ENCODE measurements at places on chromosomes 5 and 9.
A peak's percentile ranks its signal among the peaks of the same experiment; 100 is the strongest.

DNA sequence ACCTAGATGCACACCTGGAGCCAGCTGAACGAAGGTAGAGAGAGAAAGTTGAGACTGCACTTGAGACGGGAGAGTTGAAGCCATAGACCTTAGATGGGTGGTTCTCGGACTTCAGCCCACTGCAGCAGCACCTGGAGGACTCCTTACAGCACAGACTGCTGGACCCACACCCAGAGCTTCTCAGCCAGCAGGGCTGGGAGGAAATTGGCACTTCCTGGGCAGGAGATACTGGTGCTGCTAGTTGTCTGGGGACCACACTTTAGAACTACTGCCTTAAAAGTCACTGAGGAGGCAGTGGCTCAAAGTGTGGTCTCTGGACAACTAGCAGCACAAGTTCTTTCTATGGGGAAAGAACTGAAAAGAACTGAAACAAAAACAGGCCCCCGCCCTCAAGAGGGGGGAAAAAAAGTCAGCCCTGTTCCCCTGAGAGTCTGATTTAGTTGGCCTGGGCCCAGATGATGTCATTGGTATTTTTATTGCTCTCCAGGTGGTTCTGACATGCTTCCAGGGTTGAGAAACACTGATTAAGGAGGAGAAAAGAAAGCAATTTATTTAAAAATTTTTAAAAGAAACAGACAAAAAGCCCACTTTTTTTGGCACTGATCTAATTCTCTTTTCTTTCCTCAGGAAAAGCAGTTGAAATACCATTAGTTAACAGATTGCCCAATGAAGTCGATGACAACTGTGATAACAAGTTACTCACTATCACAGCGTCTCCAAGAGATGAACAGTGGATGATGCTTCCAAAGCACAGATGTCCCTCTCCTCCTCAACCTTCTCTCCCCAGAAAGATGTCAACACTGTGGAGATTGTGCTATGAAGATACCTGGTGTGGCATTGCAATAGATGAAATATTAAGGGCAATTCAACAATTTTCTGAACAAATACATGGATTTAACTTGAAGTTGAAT is 73.6 kb upstream of the ADAMTS16 start:
- no peak for DNase-seq

GRCh38 chr5:159616952-159617351 is 286.7 kb upstream of the IL12B start:
- DNase-seq: no peak

DNA sequence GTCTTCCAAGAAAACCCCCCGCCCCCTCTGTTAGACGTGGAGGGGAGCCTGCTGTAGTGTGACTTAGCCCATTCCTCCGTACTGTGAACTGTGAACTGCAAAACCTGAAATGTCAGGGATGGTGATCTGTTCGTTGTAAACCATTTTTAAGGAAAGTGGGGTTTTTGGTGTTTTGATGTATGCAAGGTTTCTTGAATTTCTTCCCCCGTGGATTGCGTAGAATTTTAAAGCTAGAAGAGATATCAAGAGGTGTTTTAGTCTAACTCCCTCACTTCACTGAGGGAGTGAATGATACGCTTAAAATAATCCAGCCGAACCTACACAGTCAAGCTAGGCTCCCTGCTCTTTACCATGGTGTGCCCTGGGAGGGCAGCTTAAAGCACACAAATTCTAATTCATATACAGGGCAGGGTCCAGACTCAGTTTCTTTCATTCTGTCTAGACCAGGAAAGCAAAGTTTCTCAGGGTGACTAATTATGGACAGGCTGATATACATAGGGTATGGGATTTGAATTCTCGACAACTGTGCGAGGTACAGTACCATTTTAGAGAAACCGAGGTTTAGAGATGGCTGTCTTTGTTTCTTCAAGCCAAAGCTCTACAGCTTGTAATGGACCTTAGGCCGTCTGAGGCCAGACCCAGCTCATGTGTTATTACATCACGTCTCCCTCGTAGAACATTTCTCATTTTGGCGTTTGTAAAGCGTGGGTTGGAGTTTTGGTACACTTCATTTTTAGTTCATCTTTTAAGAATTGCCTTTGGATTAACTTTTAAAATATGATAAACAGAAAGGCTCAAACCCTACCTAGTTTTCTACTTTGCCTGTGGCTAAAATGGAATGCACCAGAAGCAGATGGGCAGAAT is 2.7 kb downstream of the PTGER4 start:
- DNase-seq: no peak

DNA sequence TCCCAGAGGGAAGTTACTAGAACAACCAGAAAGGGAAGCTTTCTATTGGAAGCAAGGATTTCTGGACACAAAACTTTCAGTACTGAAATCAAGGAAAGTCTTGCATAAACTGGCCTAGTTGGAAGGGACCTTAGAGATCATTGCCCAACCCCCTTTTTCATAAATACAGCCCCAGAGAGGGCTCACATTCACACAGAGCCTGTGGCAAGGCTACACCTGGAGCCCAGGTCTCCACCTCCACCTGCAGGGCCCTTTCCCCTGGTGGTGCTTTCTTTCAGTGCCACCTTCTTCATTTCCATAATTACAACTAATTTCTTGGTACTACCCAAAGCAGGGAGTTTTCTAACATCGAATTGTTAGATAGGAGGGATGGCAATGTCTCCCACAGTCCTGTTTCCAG is 85.7 kb downstream of the ADRB2 start:
- DNase-seq: no peak

GRCh38 chr9:77901771-77902170 is 129.8 kb downstream of the GNAQ start:
- DNase-seq: no peak

- DNase-seq: no peak
Measured at GRCh38 chr5:134873494-134873893, 677 bp upstream of the TXNDC15 start.

GRCh38 chr5:3195994-3196393 is 399.6 kb upstream of the IRX1 start:
- DNase-seq: no peak

GRCh38 chr9:129481810-129482511 is 138.9 kb downstream of the C9orf50 start:
- no peak for DNase-seq

GRCh38 chr9:82680179-82680935 is 382.6 kb downstream of the RASEF start:
- DNase-seq: no peak

- DNase-seq: no peak
Measured at GRCh38 chr9:33249983-33250382, 10.0 kb downstream of the SPINK4 start.

DNA sequence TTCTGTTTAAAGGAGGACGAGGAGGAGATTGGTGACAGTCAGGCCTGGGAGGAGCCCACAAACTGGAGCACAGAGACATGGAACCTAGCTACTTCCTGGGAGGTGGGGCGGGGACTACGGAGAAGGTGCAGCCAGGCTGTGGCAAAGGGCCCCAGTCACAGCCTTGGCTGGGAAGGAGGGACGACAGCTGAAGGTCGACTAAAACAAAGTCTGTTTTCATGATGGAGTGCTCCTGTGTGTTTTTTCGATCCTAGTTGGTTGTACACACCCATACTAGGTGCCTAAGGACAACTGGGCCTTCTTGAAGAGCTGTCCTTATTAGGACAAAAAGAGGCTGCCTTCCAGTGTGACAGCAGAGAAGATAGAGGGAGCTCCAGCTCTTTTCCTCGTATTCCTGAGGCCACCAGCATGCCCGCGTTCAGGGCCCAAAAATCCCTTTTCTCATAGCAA is 2.9 kb downstream of the CCDC107 start:
- no peak for DNase-seq

DNA sequence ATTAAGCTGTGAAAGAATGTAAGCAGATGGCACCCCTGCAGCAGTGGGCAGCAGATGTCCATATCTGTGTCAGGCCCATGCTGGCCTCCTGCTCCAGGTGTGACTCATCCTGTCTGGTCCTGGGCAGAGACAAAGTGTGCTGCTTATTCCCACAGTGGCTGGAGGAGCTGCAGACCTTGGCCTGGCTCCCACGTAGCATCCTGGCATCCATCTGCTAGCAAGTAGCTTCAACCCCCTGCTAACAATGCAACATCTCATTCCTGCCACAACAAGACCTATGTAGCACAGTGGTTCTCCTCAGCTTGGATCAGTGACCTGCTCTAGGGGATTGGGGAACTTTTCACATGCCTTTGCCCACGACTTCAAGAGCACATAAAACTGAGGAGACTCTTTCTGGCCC is 126.4 kb upstream of the SLC12A2 start:
- DNase-seq: no peak

- DNase-seq: no peak
Measured at GRCh38 chr5:146249801-146250200, 46.4 kb downstream of the RBM27 start.

GRCh38 chr5:102666164-102666946 is 88.8 kb upstream of the PAM start:
- no peak for DNase-seq

DNA sequence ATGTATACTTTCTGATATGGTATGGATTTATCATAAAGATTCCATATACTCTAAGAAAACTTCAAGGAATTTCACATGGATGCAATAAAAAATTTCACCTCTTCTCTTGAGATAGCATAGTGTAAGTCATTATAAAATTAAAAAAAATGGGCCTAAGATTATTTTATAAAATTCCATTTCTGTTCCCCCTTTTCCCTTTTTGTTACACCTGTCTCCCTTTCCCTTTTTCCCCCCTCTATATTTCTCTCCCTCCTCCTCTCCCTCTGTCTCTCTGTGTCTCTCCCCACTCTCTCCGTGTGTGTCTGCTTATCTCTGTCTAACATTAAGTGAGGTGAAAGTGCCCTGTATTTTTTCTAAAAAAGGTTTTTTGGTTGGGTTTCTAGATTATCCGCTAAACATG is 180.2 kb downstream of the NIPBL start:
- DNase-seq: no peak

DNA sequence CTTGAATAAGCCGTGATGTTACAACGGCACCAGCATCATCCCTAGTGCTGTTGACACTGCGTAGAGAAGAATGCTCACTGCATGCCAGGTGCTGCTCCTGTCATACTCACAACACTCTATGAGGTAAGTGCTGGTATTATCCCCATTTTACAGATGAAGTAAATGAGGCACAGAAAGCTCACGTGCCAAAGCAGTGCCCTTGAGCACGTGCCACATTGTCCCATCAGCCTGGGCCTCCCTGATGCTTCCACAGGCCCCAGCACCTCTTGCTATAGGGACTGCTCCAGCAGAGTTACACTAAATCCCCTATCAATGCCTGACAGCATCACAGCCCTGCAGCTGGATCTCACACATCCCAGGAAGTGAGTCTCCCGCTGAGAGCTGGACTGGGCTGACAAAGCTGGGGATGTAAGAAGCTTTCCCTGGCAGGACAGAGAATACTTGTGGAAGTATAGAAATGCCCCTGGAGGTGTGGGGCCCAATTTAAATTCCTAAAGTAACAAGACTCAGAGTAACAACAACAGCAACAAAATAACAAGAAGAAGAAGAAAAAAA is 216.1 kb downstream of the FSTL4 start:
- no peak for DNase-seq

DNA sequence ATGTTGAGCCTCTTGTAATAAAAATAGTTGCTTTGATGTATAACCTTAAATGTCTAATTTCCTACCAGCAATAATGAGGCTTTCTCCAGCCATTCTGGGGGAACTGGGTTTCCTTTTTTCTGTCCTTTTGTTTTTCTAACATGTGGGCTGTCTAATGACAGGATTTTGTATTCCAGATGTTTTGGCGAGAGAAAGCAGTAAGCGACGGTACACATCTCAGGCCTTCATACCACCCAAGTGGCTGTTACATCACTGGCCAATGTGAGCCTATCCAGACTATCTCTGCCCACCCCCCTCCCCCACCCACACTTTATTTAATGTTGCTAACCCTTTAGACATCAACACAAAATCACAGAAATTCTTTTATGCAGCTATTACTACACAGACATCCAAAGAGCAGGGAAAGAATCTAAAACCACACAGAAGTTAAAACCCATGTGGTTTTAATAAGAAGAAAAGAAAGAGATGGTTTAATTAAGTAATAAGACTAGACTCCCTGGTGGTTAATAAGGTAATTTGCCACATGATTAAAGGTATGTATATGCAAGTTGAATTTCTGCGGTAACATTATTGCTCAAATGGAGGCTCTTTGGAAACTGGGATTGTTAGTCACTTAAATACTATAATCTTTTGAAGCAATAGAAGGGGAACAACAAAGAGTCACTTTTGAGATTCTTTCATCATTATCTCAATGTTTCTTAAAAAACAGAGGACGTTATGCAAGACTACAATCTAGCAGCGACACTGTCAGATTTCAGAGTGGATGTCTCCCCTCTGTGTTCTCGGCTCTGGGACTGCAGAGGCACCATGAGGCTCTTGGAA is 365.1 kb downstream of the ENC1 start:
- DNase-seq: no peak

- no peak for DNase-seq
Measured at GRCh38 chr9:69564557-69564956, 107.6 kb downstream of the APBA1 start.

- no peak for DNase-seq
Measured at GRCh38 chr5:4646715-4647375, 493.3 kb upstream of the ADAMTS16 start.

GRCh38 chr9:130058154-130058553 is 4.4 kb downstream of the GPR107 start:
- no peak for DNase-seq

GRCh38 chr9:26508897-26509296 is 383.7 kb downstream of the CAAP1 start:
- DNase-seq: no peak

DNA sequence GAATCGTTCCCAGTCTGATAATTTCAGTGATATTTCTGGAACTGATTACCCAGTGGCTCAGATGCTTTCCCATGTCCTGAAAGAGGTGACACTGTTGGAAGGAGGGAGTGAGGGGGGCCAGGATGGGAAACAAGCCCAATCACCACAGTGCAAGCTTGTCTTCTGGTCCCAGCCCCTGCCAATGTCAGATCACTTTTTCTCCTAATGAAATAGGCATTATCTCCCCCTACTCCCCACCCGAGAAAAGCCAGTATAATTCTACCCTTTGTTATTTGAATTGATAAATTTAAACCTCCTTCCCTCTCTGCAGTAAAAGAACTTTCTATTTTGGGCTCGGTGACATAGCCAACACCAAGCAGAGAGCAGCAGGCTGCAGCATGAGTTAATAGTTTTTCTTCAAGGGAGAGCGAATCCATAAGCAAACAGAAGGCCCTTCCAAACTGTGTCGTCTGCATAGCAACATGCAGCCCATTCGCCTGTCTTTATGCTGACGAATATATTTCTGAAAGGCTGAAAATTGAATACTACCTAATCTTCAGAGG is 14.6 kb upstream of the PPP2CA start:
- DNase-seq: peak; percentile 81

DNA sequence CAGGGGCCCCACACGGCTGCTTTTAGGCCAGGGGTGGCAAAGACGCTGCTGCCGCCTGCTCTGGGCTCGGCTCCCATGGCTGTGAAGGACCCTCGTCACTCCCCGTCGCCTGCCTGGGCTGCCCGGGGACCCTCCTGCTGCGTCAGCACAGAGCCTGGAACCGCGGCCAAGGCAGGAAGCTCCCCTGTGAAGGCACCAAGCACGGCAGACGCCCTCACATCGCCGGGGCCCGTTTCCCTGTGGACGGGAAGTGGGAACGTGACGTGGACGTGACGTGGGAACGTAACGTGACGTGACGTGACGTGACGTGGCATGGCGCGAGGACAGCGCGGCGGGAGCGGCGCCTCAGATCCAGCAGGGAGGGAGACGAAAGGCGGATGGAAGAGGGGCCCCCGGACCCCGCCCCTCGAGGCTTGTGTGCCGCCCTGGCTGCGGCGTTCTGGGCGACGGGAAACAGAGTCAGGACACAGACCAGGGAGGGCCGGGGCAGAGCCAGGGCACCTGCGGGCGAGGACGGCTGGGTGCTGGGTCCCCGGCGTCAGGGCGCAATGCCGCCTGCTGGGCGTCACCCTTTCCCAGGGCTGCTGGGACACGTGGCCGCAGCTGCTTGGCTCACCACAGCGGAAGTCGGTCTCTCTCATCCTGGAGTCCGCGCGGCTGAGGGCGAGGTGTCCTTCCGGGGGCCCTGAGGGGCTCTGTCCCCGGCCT is 53.1 kb downstream of the MRPL36 start:
- DNase-seq: no peak
